Kidney capillary endothelial cell (primary cell): ENCODE measurements at places on chromosomes 5 and 9.

DNA sequence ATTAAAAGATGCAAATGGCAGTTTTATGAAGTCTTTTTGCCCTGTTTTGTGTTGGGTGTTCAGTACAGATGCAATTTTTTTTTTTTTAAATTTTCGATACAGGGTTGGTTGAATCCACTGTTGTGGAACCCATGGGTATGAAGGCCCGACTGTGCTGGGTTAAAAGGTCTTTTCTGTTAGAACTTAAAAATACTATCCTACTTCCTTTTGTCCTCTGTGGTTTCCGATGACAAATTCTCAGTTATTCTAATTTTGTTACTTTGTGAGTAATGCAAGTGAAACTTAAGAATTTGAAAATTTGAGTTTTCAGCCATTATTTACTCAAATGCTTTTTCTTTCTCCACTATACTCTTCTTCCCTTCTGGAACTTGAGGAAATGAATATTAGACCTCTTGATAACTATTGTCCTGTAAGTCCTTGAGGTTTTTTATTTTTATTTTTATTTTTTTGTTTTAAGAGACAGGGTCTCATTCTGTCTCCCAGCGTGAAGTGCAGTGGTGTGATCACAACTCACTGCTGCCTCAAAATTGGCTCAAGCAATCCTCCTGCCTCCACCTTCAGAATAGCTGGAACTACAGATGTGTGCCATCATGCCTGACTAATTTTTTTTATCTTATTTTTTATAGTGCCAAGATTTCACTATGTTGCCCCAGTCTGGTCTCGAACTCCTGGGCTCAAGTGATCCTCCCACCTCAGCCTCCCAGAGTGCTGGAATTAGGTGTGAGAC lies 67.5 kb downstream of the ZCCHC7 start:
- no peak for DNase-seq

- DNase-seq = no peak
Measured at GRCh38 chr5:141957367-141957996, 520 bp downstream of the PCDH12 start.

DNA sequence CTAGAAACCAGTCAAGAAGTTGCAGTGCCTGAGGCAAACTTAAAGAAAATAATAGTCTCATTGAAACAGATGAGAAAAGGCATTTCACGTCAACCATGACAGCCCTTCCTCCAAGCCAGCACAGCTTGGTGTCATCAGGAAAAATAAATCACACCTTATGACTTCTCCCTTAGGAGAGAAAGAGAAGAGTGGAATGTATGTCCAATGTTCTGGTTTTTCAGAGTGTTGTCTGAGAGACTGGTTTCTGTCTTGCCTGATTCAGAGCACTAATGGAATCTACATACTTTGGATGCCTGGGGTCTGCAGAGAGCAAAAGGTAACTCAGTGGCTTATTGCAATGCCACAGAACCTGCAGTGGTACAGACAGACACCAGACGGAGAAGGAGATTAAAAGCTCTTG lies 105.5 kb upstream of the PDE4D start:
- no peak for DNase-seq

DNA sequence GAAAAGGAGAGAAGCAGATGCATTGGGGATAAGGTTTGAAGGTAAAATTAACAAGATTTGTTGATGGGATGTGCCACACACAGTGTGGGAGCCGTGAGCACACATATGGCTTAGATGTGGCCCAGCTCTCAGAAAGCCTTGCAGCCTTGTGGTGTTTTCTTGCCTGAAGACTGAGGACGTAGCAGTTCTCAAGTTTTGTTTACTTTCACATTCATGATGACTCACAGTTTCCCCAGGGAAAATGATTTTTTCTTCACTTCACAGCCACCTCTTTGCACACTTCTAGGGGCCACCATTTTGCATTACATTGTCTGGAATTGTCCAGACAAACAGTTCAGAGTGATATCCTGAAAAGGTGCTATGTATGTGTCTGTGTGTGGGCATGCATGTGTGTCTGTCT lies 126.2 kb downstream of the BASP1 start:
- DNase-seq = peak; percentile 33

GRCh38 chr9:117412006-117412715 lies 2.7 kb downstream of the ASTN2 start:
- no peak for DNase-seq

DNA sequence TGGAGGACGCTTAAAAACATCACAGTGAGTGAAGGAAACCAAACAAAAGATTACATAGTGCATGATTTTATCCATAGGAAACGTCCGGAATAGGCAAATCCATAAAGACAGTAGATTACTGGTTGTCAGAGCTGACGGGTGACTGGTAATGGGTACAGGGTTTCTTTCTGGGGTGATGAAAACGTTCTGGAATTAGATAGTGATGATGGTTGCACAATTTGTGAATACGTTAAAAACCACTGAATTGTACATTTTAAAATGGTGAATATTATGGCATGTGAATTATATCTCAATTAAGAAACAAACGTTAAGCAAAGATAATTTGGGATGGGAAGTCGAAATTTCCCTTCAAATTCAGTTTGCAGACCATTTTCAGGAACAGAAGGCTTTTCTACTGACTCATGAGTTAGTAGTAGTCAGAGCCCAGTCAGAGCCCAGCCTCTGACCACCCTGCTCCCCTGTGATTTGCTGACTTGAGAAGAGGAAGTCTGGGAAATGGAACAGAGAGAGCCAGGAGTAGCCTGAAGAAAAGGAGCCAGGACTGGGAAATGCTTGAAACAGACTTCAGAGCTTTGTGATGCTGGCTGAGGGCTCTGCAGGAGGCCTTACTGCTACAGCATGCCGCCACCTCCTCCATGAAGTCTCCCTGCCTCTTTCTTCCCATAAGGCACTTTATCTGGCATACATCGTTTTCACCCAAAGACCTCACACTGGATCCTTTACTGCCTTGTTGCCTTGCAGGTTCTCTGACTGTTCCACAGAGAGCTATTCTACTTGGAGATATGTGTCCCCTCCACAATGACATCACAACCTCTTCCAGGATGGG lies 46.4 kb upstream of the CTNNA1 start:
- peak; percentile 68 for DNase-seq

GRCh38 chr9:16272776-16273175 lies 597.7 kb downstream of the BNC2 start:
- no peak for DNase-seq

GRCh38 chr5:80141681-80142080 lies 106.5 kb downstream of the THBS4 start:
- DNase-seq = no peak

- DNase-seq = no peak
Measured at GRCh38 chr9:35423499-35423898, 66.4 kb upstream of the RUSC2 start.

DNA sequence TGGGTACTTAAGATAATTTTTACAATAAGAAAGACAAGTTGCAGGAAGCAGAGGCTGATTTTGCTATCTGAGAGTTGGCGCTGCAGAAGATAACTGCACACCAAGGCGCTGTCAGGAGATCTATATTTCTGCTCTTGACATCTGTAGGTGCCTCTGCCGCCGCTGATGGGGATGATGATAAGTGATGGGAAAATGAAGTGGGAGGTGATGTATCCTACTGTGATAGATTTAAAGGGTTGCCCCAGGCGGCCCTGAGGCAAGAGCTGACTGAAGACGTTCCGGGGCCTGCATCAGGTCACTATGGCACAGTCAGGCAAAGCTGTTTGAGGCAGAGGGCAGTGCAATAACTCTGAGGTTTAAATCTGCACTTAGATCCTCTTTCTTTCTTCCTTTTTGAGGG lies 78.1 kb downstream of the SNCAIP start:
- DNase-seq = no peak

GRCh38 chr5:68149189-68149588 lies 66.4 kb upstream of the PIK3R1 start:
- DNase-seq = no peak

DNA sequence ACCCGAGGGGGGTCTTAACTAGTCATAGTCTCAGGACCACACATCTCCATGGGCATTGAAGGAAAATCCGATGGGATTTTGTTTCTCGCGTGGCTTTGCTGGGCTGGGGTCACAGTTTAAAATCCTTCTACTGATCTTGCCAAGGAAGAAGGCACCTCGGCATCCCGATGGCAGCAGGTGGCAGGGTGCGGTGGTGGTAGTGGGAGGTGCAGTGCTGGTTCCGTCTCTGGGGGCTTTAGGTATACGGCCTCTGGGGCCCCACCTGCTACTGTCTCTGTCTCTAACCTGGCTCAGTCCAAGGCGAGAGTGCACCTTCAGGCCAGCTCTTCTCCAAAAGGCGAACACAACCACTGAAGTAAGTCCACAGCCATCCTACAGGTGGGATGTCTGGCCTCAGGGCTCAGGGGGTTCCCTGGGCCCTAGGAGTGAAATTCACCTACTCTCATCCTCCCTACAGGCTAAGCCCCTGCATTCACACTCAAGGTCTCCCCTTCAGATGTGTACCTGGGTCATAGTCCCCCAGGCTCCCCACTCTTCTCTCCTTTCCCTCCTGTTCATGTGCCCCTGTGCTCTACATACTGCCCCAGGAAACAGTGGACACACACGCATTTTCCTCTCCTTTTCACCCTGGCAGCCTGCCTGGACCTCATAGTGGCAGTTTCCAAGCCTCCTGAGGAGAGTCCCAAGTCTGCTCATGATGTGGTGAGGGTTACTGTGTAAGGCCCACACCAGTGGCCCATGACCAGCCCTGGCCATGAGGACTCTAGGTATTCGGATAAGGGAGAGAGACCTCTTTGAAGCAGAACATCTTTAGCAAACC lies 736 bp upstream of the FCN2 start:
- no peak for DNase-seq

DNA sequence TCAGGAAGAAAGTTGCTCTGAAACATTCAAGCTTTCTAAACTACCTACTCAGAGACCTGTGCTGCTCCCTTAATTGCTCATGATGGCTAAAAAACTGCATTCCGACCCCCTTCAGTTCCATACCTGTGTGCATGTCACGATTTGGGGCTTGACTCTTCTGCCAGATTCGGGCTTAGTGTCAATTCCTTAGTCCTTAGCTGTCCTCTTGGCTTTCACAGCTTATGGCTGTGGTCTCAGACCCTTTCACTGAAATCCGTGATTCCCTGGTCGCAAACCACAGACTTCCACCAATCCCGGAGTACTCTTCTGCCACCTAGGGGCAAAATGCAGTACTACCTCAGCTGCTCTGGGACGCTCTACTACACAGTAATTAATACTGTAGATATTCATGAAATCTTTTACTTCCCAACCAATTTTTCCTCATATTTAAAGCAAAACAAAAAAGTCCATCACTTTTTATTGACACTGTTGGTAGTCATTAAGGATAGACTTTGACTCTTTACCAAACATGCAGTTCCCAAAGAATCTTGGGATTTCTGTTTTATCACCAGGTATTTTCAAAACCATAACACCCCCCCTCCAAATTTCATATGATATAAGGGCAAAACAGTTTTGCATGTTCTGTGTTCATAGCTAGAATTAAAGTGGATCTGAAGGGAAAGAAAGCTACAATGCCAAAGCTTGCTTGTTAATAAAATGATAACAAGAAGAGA lies 617.4 kb downstream of the SLCO4C1 start:
- peak; percentile 46 for DNase-seq

GRCh38 chr5:133083901-133084300 lies 32.1 kb downstream of the HSPA4 start:
- DNase-seq = no peak

- no peak for DNase-seq
Measured at GRCh38 chr5:115463983-115464382, 80.6 kb downstream of the FEM1C start.

GRCh38 chr9:22142671-22143070 lies 133.6 kb upstream of the CDKN2B start:
- peak; percentile 58 for DNase-seq

DNA sequence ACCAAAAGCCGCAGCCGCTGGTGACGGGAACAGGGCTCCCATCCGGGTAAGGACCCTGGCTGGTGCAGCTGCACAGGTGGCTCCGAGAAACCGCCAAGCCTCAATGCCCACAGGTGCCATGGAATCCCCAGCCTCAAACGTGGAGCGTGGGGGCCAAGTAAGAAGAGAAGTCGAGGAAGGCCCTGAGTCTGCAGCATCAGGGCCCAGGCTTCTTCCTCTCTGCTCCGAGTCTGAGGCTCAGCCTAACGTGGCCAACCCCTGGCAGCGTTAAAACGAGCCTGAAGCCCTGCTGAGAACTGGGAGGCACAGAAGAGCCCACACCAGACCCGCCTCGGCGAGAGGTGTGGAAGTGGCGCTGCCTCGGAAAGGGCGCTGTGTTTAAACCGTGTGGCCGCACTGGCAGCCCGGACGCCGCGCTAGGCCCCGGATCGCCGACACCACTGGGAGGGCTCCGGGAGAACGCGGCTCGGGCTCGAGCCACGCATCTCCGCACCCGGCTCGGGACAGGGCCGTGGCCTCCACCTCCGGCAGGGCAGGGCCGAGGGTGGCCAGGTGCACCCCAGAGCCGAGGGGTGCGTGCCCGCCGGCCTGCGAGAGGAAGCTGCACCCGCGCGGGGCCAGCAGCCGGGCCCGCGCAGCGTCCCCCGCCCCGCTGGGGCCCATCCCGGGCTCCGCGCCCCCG lies 730 bp downstream of the ZMYND19 start:
- DNase-seq = no peak

DNA sequence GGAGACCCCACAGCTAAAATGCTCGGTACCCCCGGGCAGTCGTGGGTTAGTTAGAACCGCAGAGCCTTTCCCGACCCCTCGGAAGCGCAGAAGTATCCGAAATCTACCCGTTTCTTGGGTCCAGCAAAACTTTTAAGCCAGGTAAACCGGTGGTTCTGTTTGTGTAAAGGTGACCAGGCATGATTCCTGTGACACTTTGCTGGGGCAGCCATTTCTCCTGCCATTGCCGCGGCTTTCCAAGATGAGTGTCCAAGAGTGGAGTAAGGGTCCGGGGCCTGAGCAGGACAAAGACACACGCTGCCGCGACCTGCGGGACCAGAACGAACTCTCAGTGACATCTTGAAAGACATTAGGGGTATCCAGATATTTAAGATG lies 655 bp downstream of the MARVELD2 start:
- no peak for DNase-seq

DNA sequence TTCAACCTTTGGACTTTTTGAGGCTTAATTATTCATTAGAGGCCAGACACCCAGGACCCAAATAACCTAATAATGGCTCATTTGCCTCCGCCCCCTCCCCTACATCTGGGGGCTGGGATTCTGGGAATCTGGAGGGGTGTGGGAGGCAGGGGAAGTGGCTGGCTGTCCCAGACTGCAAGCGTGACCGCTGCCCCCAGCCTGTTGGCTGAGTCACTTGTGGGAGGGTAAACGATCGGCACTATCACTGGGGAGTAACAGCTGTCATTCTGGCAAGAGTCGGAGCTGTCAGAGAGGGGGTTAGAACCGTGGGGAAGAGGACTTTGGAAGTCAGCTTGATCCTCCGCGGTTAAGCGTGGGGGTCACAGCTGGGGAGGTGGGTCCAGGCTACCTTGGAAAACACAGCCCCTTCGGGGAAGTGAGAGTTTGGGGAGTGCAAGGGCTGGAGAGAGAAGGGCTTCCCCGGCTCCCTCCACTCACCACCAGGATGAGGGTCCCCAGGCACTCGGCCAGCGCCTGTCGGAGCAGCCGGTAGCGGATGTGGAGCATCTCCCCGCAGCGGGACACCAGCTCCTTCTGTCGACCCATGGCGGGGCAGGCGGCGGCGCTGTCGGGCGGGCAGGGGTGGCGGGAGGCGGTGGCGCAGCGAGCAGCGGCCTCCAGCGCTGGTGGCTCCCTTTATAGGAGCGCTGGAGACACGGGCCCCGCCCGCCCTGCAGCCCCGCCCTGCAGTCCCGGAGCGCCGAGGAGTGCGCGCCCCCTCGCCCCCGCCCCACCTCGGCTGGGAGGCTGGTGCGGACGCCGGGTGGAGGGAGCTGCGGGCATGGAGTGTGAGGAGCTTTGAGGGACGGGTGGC lies at the start of gene AQP3:
Gene AQP3, minus strand, starts transcription at position 648 of the 853 bp plus-strand sequence. Its CDS starts 63 bp downstream, at position 585.
- DNase-seq = peak; percentile 45

- no peak for DNase-seq
Measured at GRCh38 chr5:500491-500890, 23.8 kb downstream of the SLC9A3 start.
